Cortex of kidney (tissue), 1 donor: ENCODE measurements at places on chromosomes 1 and 21.

- no peak for DNase-seq
These were observed 61.7 kb upstream of the ADAR start for GRCh38 chr1:154669464-154670282.

DNA sequence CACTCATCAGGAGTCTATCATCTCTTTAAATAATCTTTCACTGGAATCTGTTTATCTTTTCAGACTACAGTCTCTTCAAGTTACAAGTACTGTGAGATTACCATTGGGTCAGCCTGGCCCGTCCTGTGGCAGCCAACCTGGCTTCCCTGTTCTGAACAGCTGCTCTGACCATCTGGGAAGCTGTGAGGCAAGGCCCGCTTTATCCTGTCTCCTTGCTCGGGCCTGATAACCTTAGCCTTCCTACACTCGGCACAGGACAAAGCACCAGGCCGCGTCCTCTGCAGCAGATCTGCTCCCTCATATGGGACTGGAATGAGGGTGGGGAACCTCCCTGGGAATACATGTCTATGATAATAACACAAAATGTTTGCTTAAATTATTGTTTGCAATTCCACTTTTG is 113.3 kb downstream of the PTPN14 start:
- no peak for DNase-seq

DNA sequence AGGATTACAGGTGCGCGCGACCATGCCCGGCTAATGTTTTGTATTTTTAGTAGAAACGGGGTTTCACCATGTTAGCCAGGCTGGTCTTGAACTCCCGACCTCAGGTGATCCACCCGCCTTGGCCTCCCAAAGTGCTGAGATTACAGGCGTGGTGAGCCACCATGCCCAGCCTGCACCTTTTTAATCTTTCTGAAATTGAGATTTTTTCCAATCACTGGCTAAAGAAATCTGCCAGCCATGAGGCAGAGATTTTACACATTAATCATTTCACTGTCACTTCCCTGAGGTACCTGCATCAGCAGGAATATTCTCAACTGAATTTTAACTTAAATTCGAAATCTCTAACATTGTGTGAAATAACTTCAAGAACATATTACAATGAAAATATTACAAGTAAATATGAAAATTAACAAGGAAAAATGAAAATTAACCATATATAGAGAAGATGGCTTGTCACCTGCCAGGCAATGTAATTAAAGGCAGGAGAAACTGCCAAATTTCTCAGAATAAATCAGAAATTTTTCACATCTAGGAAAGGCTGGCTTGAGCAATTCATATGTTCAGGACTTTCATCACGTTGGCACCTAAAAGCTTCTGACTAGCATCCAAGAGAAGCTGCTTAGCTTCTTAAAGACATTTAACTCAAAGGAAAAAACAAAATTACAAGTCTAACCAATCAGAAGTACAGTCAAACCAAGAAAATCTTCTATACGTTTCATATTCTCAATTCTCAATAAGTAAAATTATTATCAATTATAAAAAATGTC is 5.9 kb downstream of the ANKRD13C start:
- DNase-seq: no peak

DNA sequence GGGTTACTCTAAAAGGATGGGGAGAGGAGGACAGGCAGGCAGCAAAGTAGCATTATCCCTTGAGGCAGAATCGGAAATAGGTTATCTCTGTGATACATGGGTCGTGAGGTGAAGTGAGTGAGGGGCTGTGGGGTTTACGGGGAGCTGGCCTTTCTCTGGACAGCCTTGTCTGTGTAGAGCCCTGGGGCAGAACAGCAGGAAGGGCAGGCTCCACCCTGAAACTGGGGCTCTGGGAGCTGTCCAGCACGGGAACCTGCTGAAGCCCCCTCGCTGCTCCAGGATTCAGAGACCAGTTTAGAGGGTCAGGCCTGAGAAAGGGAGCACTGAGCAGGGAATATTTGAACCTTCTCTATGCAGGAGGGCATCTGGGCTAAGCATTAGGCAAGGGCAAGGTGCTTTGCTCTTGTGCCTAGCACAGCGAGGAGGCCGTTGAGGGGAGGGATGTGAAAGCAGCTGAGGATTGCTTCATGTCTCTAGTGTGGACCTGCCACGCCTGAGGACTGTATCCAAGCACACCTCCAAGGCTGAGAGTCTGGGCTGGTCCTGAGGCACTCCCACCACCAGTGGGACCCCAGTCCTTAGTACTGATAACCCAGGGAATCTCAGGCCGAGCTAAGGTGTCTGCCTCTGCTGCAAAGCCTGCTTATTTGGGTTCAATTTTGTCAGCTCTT is 55.8 kb downstream of the NAV1 start:
- DNase-seq: no peak

- DNase-seq: no peak
These were observed 96.6 kb upstream of the KIAA1614 start for GRCh38 chr1:180816132-180816531.

- no peak for DNase-seq
These were observed 61.2 kb downstream of the KCNN3 start for GRCh38 chr1:154808909-154809262.

DNA sequence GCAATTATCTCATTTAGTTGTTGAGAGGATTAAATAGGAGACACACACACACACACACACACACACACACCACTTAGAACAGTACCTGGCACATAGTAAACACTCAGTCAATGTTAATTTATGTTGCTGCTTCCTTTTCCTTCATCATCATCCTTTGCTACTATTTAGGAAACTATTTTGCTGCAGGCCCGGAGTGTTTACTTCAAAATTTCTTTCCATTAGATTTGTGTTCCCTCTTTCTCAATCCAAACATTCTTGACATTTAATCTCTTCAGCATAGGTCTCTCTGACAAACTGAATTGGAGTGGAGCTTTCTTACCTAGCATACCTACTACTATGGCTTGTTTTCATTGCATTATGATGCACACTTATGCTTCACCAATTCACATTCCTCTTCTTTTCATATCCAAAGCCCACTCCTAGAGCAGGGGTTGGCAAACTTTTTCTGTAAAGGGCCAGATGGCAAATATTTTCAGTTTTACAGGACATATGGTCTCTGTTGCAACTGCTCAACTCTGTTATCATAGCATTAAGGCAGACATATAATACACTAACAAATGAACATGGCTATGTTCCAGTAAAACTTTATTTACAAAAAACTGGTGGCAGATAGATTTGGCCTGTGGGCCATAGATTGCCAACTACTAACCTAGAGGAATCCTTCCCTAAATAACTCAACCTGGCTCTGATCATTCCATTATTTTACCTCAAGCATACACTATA is 49.5 kb downstream of the SCMH1 start:
- DNase-seq: no peak

DNA sequence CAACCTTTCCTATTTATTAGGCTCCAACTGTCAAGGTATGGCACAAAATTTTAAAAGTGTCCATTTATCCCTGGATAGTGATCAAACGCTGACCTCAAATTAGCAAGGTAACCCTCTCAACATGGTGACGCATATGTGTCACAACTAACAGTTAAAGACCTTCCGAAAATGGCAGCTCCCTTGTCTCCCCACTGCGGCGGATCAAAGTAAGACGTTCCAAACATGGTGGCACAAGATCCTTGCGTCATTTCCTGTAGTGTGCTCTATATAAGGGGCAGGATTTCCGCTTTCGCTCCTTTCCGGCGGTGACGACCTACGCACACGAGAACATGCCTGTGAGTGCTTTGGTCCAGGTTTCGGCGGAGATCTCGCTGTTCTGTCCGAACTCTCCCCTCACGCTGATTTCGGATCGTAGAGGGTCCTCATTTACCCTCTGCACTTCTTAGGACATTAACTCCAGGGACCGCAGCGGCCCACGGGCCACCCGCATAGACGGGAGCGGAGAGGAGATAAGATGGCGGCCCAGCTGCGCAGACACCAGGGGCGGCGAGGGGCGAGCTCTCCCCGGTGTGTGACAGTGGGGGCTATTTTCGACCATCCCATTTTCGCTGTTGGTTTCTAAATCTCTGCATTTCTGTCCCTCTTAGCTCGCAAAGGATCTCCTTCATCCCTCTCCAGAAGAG is at the start of gene RPS27:
Gene RPS27, plus strand, starts transcription at position 295 of the 683 bp plus-strand sequence. Its CDS starts 35 bp downstream, at position 330.
- no peak for DNase-seq

GRCh38 chr1:236150986-236151385 is 8.6 kb downstream of the GPR137B start:
- no peak for DNase-seq

GRCh38 chr1:3780901-3781300 is 8.4 kb downstream of the SMIM1 start:
- no peak for DNase-seq

DNA sequence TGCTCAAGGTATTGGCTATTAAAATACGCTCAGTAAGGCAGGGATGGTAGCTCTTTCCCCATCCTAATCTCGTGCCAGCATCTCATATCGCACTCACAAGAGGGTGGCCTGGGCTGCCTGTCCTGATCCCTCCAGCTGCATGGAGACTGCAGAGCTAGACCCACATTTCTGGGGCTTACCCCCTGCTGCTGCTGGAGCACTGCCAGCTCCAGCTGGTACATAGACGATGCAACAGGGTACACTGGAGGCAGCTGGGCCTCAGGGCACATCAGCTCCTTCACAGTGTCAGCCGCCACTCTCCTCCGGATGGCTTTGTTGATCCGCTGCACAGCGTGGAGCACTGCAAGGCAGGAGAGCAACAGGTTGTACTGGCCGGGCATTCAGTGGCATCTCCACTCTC is 16.0 kb downstream of the IQGAP3 start:
- no peak for DNase-seq

GRCh38 chr1:28950006-28950405 is 35.6 kb downstream of the EPB41 start:
- DNase-seq: no peak

- no peak for DNase-seq
These were observed 150.8 kb downstream of the TGFB2 start for GRCh38 chr1:218495931-218496330.

GRCh38 chr1:113811156-113811887 is 954 bp downstream of the RSBN1 start:
- DNase-seq: no peak

DNA sequence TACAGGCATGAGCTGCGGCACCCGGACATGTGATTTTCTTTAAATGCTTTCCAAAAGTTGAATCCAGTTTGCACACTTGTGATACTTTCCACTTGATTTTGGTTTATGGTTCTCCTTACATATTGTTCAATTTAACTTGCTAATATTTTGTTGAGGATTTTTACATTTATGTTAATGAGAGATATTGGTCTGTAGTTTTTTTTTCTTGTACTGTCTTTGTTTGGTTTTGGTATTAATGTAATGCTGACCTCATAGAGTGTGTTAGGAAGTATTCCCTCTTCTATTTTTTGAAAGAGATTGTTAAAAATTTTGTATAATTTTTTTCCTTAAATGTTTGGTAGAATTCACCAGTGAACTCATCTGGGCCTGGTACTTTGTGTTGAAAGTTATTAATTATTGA is 34.6 kb upstream of the LPGAT1 start:
- DNase-seq: no peak

DNA sequence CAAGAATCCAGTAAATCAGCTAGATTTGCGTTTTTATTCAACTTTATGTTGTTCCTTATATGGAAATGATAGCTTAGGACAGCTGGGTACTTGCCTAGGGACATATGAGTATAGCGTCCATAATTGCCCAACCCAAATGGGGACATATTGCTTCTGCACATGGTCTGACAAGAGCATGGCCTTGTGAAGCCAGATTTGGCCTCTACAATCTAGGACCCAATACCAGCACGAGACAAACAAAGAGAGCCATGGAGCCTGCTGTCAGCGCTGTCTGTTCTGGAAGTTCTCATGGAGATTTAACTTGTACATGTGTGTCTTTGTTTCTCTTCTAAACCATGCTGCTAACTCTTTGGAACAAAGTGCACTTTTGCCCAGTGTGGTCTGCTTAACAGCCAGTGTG is 240.0 kb upstream of the CAMK1G start:
- no peak for DNase-seq

DNA sequence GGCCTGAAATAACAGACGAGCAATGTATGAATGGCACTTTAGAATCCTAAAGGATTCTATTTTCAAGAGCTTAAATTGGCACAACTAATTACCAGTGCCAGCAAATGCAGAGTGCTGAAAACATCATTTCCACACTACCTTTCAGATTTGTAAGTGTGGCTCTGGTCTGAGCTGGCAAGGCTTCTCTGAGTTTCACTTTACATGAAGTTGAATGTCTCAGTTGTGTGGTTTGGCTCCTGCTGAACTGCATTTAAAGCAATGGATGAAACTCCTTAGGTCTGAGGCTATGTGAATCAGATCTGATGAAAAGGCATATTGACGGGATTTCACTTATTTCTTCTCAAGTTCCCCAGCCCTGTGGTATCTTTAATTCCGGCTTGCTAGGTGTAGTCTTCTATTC is 114.8 kb upstream of the PTGFR start:
- DNase-seq: no peak

GRCh38 chr1:17914987-17915386 is 159.9 kb downstream of the ACTL8 start:
- no peak for DNase-seq

DNA sequence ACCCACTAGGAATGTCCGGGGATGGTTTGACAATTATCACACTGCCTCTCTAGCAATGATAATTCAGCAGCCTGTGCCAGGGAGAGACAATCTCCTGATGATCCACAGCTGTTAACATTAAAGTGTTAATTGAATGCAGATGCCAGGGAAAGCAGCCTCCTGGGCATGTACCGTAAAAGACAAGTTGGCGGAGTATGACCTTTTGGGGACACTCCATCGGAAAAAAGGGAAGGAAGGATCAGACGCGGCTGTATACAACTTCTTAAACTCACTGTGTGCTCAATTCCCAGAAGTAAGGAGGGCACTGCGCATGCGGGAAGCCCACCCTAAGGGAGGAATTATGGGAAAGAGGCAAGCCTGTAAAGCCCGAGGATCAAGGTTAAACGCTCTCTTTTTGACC is 62.6 kb downstream of the MAP3K7CL start:
- DNase-seq: no peak

DNA sequence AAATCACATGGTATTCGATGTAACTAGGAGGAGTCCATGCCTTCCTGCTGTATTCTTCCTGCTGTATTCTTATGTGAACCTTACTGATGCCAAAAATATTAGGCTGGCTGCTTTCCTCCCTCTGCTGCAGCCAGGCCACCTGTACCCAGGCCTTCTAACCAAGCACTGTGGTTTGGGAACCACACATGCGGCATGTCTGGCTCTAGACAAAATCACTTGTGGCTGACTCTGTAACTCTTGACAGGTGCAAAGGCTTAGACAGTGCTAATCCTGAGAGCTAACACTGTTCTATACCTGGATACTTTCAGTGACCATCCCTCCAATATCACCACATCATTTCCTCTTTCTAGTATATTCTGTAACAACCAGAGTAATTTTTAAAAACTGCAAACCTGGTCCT is 67.7 kb downstream of the PCP4 start:
- DNase-seq: no peak

- no peak for DNase-seq
These were observed 36.2 kb downstream of the CACHD1 start for GRCh38 chr1:64505944-64506655.
